ENCODE measurements at places on chromosomes 11 and 22.

- DNase-seq: no peak
Measured at GRCh38 chr22:44764373-44764772, 12.0 kb downstream of the ARHGAP8 start.

- no peak for DNase-seq
Measured at GRCh38 chr11:63814383-63814736, 1.1 kb downstream of the SPINDOC start.

- DNase-seq: peak; percentile 68
Measured at GRCh38 chr11:63915961-63916836, 765 bp downstream of the RCOR2 start.

DNA sequence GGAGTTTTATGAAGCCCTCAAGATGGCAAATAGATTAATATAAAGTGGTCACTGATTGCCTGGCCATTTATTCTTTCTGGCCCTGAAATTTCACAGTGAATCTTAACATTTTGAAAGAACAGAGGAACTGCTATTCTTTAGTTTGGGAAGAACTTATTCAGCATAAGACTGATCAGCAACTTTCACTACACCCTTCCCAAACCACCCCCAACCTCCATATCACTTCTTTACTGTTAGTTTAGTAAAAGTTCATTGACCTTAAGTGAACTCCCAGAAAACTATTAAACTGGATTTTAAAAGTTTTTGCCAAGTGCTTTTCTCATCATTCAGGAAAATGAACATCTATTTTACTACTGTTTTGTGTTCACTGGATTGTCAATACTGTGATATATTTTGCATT lies 77.4 kb downstream of the NARS2 start:
- DNase-seq: no peak

DNA sequence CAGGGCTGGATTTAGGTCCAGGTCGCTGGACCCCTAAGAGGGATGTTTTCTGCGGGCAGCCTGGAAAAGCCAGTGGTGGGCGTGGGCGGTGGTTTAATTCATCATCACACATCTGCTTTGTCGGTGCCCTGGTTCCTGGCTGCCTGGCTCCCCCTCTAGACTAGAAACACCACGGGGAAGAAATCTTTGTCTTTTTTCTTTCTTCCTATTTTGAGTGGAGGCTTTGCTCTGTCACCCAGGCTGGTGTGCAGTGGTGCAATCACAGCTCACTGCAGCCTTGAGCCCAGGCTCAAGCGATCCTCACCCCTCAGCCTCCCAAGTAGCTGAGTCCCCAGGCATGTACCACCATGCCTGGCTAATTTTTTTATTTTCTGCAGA lies 86.6 kb upstream of the LINC01488 start:
- DNase-seq: no peak

- DNase-seq: peak; percentile 28
Measured at GRCh38 chr11:117426297-117426685, 98.6 kb downstream of the CEP164 start.

- DNase-seq: no peak
Measured at GRCh38 chr11:122137078-122137793, 21.2 kb upstream of the BLID start.

GRCh38 chr22:49685116-49685515 lies 142.6 kb downstream of the BRD1 start:
- DNase-seq: no peak

GRCh38 chr22:39746600-39747262 lies 146.8 kb downstream of the ENTHD1 start:
- DNase-seq: no peak

DNA sequence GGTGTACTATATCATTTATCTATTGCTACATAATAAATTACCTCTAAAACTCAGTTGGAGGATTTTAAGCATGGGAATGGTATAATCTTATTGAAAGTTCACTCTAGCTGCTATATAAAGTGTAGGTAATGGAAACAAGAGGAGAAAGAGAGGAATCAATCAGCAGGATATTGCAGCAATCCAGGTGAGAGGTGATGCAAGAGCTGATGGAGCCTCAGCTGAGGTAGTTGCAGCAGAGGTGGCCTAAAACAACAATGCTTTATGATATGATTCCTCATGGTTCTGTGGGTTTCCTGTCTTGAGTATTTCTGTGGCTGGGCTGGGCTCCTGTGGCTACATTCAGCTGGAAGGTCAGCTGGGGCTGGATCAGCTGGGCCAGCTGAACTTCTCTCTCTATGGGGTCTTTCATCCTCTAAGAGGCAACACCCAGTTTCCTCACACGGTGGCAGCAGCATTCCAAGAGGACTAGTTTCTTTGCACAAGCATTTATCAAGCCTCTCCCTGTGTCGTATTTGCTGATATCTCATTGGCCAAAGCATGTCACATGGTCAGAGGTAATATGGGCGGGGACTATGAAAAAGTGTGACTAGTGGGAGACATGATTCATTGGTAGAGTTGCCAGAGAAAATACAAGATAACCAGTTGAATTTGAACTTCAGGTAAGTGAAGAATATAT lies 135.4 kb upstream of the LARGE1 start:
- no peak for DNase-seq

- no peak for DNase-seq
Measured at GRCh38 chr11:133048270-133048669, 484.0 kb downstream of the OPCML start.

GRCh38 chr11:86980086-86980796 lies 25.0 kb upstream of the FZD4 start:
- DNase-seq: no peak

GRCh38 chr11:76587820-76588454 lies 82.6 kb downstream of the LRRC32 start:
- DNase-seq: no peak

DNA sequence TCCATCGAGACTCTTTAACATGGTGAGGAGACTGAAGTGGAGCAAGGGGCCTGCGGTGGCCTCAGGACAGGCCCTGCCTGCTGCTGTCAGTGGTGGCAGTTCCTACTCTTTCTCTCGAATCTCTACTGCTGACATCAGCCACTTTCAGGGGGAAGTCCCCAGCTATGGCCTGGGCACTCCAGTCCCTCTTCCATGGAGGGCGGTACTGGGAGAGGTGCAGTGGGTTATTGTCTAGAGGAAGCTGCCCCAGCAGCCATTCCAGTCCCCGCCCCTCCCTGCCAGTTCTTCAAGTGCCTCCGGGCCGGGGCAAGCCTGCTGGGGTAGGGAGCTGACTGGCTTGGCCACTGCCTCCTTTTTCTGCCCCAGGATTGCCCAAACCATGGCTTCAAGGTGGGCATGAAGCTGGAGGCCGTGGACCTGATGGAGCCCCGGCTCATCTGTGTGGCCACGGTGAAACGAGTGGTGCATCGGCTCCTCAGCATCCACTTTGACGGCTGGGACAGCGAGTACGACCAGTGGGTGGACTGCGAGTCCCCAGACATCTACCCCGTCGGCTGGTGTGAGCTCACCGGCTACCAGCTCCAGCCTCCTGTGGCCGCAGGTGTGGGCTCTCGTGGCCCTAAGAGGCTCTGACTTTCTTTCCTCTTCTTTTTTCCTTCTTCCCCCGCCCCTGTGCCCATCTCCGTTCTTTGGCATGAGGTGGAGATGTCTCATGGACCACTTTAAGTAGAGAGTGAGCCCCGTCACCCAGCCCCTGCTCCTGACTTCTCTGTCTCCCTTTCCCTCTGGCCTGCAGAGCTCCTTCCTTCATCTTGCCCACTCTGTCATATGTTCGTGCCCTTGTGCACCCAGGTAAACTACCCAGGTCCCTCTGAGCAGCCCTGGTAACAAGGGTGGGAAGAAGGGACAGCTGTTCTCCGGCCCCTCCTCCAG lies 13.7 kb downstream of the CHADL start:
- no peak for DNase-seq

GRCh38 chr11:87359401-87359800 lies 321.7 kb downstream of the TMEM135 start:
- peak; percentile 65 for DNase-seq

DNA sequence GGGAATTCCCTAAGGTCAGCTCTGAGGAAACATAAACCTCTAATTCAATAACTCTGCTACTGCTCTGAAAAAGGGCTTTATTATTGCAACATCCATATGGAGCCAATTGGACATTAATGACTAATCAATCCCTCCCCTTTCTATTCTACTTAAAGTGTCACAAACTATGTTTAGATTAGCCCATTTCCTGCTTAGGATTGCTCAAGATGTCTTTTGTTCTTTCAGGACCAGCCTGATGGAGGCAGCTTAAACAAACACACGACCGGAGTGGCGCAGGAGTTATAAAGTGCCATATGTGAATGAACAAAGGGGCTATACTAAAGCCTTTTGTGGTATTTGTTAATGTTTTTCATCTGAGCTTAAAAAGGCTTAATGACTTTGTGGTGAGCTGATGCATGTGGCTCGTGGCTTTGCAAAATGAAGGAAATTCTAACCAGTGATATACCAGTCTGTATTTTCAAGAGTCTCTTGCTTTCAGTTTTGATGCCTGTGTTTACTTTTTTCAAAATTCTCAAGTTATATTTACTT lies 354.4 kb downstream of the SOX6 start:
- peak; percentile 68 for DNase-seq

GRCh38 chr11:76313913-76314740 lies 66.8 kb downstream of the THAP12 start:
- no peak for DNase-seq

DNA sequence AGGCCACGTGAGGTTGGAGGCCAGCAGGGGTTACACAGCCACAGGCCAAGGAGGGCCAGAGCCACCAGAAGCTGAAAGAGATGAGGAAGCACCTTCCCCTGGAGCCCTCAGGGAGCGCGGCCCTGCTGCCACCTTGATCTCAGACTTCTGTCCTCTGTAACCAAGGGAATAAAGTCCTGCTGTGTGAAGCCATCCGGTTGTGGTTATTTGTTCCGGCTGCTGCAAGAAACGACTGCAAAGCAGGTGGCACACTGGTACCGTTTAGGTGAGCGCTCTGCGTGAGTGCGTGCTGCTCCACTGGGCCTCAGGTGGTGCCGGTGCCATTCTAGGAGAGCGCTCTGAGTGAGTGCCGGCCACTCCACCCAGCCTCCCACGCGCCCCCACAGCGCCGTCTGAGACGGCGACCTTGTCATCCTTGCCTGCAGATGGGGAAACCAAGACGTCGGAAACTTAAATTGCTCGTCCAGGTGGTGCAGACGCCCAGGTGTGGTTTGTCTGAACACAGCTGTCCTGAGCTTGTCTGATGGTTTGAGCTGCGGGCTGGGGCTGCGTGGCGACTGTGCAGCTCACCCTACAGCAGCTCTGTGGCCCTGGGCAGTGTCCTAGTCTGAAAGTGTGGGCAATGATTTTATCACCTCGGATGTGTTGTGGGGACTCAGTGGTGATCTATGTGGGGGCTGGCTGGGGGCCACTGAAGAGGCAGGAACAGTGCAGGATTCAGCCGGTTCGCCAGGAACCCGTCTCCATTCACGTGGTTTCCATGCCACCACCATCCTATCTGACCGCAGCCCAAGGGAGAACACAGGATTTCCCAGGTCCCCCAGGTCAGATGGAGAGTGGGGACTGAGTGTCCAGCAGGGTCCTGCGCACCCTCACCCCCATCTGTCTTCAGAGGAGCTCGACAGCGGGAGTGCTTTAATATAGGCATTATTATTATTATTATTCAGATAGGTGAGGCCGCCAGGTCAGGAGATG lies 4.6 kb upstream of the MRGPRG start:
- no peak for DNase-seq

DNA sequence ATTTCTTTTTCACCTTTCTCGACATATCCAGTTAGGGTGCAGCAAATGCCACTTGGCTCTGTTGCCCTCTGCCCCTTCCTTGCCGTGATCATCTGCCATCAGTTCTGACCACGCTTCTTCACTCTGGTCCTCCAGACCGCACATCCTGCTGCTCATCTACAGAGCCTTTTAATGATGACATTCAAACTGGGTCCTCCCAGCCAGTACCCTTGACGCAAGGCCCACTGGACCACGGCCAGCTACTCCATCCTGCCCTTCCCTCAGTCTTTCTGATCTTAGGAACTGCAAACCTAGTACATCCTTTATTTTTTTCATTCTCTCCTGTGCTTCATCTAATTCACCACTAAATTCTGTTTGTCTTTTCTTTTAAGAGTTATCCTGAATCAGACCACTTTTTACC lies 551.8 kb downstream of the NTM start:
- no peak for DNase-seq

DNA sequence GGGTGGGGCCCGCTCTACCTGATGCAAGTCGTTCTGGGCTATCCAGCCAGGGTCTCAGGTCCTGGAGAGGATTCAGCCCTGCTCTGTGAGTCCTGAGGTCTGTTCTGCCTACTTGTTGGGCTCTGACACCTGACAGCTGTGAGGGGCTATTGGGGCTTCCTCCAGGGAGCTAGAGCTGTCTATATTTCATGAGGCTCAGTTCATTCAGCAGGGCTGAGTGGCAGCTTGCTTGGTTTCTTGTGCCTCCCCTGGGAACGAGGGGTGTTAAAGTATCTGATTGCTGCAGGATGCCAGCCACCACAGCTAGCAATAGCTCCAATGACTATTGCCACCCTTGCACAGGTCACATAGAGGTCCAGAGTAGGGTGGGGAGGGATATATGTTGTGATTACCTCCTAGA lies 26.7 kb downstream of the INSC start:
- DNase-seq: no peak

DNA sequence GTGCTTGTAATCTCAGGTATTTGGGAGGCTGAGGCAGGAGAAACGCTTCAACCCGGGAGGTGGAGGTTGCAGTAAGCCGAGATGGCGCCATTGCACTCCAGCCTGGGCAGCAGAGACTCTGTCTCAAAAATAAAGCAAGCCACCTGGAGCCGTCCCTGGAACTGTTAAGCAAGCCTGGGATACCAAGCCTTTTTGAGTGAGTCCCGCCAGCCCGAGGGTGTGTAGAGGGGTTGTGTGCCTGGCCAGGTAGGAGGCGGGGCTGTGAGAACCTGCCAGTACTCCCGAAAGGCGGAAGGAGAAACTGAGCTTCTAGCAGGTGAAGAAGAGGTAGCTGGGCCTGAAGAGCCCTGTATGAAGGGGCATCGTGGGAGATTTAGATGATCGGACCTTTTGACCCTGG lies 52.4 kb downstream of the TRIOBP start:
- DNase-seq: no peak

DNA sequence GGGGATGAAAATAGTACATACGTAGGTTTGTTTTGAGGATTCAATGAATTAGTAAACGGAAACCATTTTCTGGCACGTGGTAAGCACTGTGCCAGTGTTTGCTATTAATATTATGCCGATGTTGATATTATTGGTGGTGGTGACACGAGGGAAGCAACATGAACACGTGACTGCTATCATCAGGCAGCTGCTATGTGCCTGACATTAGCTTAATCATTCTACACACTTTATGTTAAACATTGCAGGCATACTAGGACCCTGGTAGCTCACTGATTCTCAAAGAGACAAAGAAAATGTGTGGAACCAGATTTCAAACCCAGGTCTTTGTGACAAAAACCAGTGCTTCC lies 656 bp downstream of the SRRD start:
- DNase-seq: no peak

GRCh38 chr22:22981670-22982571 lies 88.4 kb upstream of the GNAZ start:
- no peak for DNase-seq

- DNase-seq: no peak
Measured at GRCh38 chr22:49724030-49724892, 103.4 kb downstream of the BRD1 start.

DNA sequence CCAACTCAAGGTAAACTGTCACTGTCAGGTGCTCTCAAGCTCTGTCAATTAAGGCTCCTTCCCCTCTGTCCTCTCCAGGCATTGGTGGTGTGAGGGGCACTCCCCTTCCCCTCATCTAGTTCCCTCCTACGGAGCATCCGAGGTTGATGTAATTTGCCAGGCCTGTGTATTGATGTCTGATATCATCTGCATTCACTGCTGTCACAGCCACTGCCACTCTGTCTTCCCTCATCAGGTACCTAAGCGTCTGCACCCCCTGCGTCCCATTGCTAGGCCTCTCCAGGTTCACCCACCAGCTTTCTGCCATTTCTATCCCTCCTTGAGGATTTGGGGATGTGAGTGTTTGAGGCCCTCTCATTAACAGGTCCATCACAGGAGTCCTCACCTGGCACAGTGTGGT lies 50.0 kb upstream of the SYT13 start:
- DNase-seq: no peak

GRCh38 chr11:69012092-69013008 lies 696 bp downstream of the MRGPRF start:
- no peak for DNase-seq

All from NCI-H510A (cell line).